ENCODE measurements at places on chromosomes 7 and 10.

GRCh38 chr10:34861293-34862021 is 46.4 kb upstream of the PARD3 start:
- DNase-seq: peak; percentile 98

- DNase-seq: no peak
These were observed 7.8 kb upstream of the SCD start for GRCh38 chr10:100339236-100339635.

GRCh38 chr7:32177232-32177631 is 107.0 kb upstream of the PDE1C start:
- DNase-seq: no peak

GRCh38 chr10:60286559-60286958 is 103.1 kb downstream of the ANK3 start:
- no peak for DNase-seq

DNA sequence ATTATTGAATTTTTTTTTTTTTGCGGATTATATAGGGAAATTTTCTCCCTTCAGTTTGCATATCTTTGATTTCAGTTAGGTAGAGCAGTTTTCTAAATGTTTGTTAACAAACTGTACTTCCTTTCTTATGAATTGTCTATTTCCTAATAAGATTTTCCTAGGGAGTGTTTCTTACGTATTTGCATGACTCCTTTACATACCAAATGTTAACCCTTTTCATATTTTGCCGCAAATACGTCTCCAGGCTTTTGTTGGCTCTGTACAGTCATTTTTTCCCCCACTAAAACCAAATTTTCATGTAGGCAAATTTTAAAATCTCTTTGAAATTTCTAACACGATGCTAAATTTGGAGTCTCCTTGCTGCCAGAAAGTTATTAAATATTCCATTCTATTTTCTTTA is 1.9 kb upstream of the FRAT2 start:
- no peak for DNase-seq

All from PC-3 (cell line).